ENCODE measurements at places on chromosomes 2 and 18.

DNA sequence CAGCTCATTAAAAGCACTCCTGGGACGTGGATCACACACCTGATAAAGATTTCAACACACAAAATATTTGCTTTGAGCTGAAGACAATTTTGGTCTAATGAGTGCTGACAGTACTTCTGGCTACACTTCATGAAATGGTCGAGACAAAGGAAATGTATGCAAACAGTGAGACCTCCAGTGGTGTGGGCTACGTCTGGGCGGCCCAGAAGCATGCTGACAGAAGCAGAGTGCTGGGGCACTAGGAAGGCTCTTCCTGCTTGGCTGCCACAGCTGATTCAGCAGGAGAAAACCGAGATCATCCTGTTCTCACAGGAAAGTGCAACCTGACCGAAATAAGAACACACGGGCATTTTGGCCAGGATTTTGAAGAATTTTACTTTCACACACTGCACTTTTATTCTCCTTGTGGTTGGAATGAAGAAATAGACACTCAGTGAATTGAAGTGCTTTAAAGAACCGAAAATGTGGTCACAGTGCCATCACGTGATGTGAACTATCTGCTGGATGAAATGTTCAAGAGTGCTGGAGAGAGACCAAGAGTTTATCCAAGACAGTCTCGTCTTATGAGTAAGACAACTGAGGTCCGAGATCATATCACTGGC, 149.5 kb downstream of the CCBE1 start:
- DNase-seq: peak; percentile 77

- peak; percentile 30 for DNase-seq
Observed at GRCh38 chr2:238024986-238025385, 35.8 kb upstream of the SCLY start.

DNA sequence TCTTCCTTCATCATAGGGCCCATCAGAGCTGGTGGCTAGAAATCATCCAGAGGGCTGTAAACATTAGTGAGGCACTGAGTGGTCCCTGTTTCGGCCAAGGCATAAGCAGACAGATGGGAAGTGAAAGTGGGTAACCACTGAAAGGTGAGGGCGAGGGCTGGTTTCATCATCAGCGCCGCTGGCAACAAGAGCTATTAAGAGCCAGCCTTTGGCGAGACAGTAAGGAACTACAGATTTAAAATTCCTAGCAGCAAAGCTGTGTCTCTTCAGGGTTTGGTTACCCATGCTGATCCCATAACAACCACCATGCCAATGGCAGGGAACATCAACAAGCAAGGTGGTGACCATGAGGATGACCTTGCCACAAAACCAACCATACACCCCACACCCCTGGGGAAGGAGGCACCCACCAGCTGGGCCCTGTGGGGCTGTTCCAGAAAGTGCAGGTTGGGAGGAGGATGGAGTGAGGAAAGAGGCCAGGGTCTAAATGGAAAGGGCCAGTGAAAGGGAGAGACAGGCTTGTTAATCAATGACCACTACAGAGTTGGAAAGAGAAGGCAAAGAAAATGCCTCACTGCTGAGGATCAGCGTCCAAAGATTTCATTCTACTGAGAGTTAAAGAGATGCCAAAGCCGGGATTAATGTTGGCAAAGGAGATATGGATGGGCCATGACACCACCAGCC, 9.0 kb upstream of the SLC20A1 start:
- no peak for DNase-seq

- no peak for DNase-seq
Observed at GRCh38 chr2:105874466-105874865, 129.8 kb downstream of the NCK2 start.

DNA sequence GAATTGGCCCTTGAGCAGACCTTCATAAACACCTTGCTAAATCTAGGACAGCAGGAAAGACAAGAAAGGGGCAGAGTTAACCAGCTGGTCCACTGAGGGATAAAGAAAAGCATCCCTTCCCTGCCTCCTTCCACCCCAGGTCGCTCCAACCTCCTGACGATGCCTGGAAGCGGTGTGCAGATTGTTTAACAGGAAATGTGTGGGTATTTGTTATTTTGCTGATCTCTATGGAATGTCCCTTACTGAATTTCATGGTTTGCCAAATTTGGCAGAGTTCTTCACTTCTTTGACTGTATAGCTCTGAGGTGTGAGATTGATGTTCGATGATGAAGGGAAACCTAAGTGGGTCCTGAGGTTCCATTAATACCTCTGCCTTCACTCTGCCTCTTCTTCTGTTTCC, 72.9 kb downstream of the MAP3K20 start:
- no peak for DNase-seq

DNA sequence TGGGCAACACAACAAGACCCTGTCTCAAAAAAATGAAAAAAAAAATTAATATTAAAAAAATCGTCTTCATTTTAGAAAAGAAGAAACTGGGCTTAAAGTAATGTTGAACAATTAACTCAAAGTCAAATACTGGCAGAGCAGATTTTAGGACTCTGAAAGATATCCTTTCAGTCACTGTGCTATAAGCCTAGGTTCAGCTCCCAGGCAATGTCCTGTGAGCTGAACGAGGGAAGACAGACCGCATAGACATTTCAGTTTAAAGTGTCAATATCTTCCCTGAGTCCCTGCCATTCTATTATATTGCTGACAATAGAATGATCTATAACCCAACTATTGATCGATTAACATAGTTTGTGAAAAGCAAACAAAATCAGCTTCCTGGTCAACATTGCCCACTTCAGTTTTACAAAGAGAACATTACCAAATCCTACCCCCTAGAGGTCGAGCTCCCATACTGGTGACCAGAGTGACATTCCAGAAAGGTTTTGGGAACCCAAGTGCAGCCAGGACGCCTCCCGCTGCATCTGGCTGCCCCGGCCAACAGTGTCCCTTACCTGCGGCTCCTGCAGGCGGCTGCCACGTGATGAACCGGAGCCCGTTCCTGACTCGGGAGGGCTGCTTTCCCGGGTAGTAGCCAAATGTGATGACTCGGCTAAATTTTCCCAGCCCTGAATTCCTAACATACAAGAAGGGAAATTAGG, 639 bp downstream of the MRO start:
- peak; percentile 13 for DNase-seq

GRCh38 chr2:62920070-62920469, 130.6 kb upstream of the OTX1 start:
- DNase-seq: no peak

DNA sequence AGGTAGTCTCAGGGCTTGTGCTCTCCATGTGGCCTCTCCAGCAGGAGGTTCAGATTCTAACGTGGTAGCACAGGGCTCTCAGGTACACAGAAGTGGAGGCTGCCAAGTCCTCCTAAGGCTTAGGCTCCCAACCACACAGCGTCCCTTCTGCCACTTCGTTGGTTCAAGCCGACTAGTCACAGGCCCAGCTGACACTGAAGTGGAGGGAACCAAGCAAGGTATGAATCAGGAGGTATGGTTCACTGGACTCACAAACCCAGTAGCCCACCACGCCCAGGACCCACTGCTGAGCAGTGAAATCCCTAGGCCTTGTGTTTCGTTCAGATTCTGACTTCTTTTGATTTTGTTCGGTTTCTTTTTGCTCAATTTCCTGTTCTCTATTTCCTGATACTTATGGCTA, 46.0 kb upstream of the SEC11C start:
- no peak for DNase-seq

DNA sequence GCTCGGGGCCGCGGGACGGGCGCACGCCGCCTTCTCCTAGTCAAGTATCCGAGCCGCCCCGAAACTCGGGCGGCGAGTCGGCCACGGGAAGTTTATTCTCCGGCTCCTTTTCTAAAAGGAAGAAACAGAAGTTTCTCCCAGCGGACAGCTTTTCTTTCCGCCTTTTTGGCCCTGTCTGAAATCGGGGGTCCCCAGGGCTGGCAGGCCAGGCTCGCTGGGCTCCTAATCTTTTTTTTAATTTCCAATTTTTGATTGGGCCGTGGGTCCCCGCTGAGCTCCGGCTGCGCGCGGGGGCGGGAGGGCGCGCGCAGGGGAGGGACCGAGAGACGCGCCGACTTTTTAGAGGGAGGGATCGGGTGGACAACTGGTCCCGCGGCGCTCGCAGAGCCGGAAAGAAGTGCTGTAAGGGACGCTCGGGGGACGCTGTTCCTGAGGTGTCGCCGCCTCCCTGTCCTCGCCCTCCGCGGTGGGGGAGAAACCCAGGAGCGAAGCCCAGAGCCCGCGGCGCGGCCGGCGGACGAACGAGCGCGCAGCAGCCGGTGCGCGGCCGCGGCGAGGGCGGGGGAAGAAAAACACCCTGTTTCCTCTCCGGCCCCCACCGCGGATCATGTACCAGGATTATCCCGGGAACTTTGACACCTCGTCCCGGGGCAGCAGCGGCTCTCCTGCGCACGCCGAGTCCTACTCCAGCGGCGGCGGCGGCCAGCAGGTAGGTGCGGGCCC, 617 bp downstream of the FOSL2 start:
- DNase-seq: peak; percentile 49

- no peak for DNase-seq
Observed at GRCh38 chr2:150792780-150793300, 305.4 kb upstream of the RND3 start.

DNA sequence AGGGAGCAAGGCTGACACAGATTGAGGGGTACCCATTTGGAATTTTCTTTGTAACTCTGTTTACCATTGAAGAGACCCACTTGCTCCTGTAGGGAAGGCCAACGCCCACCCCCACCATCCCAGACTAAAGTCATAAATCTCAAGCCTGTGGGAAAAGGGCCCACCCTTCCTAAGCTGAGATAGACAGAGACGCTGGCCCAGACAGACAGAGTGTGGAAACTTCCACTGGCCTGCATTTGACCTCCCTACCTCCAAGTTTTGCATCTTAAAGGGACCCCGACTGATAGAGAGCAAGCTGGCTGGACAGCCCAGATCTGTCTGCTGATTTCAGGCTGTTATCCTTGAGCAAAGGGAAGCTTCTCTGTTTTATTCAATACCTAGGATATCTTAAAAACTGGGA, 48.2 kb upstream of the SLC14A2 start:
- peak; percentile 53 for DNase-seq

- DNase-seq: peak; percentile 50
Observed at GRCh38 chr2:160630801-160631590, 137.4 kb upstream of the RBMS1 start.

DNA sequence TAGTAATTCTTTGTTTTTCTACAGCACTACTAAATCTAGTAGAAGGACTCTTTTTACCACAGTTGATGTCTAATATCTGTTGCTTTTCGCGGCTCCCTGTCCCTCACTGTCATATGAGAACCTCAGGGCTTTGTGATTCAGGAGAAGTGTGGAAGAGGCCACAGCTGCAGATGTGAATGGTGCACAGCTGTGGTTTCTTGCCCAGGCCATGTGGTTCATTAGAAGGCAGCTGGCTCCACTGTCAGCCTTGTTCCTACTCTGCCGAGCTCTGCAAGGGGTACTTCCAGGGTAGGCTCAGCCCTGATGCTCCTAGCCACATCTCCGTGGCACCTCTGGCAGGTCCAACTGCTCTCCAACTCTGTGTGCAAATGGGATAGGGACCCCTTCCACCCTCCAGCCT, 83.9 kb downstream of the APOB start:
- DNase-seq: no peak

DNA sequence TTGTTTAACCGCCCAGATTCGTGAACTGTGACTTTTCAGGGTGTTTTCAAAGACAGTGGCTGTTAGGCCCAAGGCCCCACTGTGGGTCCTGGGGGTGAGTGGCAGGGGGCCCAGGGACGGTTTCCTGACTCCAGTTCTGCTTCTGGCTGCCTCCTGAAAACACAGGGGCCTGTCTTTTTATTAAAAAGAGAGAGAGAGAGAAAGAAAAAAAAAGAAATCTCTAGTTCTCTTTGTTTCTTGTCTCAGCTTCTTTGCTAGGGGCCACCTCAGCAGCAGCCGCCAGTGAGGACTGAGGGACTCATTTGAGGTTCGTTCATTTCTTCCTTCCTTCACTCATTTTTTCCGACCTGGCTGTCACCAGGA, 15.4 kb upstream of the E2F6 start:
- DNase-seq: no peak

DNA sequence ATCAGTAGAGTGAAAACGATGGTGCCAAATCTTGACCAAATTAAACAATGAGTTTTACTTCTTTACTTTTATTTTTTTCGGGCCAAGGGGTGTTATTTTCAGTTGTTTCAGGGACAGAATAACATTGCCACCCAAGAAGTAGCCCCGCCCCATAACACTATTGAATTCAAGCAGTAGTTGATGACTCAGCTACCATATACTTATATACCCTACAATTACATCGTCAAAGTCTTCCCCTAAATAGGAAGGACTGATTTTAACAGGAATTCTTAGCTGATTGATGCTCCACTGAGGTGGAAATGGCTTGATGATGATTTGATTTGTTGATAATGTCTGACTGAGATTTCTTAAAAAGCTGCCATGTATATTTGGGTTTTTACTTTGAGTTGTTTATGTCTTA, 24.7 kb downstream of the LYPD6B start:
- no peak for DNase-seq

GRCh38 chr2:194826241-194826640, 830.8 kb upstream of the SLC39A10 start:
- DNase-seq: no peak

DNA sequence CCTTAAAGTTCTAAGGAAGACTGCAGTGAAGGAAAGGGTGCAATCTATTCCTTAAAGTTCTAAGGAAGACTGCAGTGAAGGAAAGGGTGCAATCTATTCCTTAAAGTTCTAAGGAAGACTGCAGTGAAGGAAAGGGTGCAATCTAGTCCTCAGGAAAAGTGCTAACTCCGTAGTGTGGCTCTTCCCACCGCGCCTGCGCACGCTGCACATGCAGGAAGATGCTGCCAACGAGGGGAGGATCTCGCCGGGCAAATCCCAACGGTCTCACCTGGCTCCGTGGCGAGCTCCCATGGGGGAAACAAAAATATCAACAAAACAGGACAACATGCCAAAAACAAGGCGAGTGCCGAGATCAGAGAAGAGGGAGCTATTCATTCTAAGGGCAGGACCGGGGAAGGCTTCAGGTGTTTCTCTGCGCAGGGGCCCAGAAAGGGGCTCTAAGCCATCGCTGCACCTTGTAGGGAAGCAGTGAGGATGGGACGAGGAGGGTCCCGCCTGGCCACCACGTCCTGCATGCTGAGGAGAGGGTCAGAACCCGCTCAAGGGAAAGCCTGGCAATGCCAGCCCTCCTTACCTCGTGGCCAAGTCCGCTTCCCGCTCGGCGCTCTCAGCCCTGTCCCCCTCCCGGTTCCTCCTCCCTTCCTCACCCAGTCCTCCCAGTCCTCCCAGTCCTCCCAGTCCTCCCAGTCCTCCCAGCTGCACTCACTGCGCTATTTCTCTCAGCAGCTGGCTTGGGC, 24.5 kb downstream of the TIMM21 start:
- DNase-seq: no peak

DNA sequence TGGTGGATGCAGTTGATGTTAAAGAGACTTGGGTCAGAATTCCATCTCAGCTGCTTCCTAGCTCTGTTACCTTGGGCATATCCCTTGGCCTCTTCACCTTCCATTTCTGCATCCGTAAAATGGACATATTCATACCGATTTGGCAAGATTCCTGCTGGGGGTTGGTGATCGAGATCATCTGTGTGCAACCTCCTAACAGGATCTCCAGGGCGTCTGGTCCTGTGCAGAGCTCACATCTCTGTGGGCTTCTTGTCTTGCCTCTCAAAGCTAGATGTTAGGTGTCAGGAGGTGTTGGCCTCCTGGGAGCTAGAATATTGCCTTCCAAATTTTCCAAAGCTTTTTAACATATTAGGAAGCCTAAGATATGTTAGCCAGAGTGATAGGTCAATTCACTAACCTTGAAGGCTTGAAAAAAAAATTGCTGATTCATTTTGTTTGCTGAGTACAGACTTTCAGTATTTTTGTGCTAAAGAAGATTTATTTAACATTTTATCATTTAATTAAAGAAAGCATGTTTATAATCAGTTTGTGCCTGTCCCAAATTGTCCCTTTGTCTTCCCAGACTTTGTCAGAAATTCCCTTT, 69.7 kb upstream of the ZNF516 start:
- no peak for DNase-seq

Data from AG08395 (cell line).